ENCODE measurements at places on chromosomes 11 and 22. TPM values are rescaled to one million over a fixed set of nuclear protein-coding genes. Genes with fewer than 3 reads are reported as not detected.
A peak's percentile ranks its signal among the peaks of the same experiment; 100 is the strongest.

DNA sequence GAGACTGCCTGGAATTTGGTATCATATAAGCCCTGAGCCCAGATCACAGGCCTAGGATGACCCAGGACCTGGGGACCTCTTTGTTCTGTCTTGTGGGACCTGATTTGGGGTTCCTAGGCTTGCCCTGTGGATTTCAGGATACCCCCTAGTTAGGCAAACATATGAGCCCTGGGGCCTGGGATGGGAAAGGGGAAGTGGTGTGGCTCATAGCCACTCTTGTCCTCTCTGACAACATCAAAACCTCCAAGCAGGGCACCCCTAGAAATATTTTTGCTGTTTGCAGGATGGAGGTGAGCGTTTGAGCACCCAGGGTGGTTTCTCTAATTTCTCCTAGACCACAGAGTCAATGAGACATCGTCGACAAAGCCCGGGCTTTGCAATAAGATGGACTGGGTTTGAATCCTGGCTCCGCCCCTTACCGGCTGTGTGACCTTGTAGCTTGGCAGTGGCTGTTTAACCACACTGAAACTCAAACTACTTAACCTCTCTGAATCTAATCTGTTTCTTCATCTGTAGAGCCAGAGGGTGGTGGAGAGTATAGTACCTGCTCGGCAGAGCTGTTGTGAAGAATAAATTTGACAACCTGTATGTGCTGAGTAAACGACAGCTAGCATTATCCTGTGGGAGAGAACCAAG, 5.3 kb upstream of the LRRC10B start:
- H3K4me3 ChIP-seq, result no peak overlapping the region
- no peak overlapping the region for H3K27ac ChIP-seq
- DNase-seq, result no peak
- peaks cover 30% of the 10 kb centered on the region for H3K27me3 ChIP-seq

DNA sequence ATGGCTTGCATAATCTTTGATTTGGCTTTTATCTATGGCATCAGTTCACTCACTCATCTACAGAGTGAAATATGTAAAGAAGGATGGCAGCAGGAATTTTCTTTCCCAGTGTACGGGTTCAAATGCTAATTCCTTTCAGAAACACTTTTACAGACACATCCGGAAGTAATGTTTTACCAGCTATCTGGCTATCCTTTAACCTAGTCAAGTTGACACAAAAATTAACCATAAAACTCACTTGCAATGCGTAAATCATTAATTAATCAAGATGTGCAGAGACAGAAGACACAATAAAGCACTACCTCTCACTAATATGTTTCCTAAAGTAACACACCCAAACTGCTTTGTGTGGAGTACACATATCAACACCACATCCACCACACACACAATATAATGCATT, 378.9 kb upstream of the ANO3 start:
- DNase-seq, result no peak
- no peak overlapping the region for H3K27ac ChIP-seq
- H3K4me3 ChIP-seq, result no peak overlapping the region
- H3K36me3 ChIP-seq, result no peaks in the 10 kb centered on the region
- no peaks in the 10 kb centered on the region for H3K4me1 ChIP-seq

DNA sequence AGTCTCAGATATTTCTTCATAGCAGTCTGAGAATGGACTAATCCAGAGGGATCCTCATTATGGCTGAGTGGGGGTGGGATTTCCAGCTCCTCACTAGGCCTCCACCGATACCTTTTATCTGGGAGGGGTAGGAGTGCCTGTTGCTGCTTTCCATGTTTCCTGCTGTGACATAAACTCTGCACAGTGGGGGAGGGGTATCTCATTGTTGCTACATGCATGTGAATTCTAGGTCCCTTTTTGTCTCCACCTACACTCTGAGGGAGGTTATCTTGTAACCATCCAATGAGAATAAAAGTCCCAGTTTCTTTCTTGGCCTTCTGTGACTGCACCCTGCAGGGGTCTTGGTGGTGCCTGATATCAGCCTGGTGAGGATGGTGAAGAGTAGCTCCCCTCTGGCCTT, 60.5 kb downstream of the ADAMTS15 start:
- no peak overlapping the region for H3K4me3 ChIP-seq
- no peaks in the 10 kb centered on the region for H3K36me3 ChIP-seq
- H3K4me1 ChIP-seq, result no peaks in the 10 kb centered on the region
- no peak overlapping the region for H3K27ac ChIP-seq

AIFM3 gene
- total RNA-seq, result 0.94 TPM

DNA sequence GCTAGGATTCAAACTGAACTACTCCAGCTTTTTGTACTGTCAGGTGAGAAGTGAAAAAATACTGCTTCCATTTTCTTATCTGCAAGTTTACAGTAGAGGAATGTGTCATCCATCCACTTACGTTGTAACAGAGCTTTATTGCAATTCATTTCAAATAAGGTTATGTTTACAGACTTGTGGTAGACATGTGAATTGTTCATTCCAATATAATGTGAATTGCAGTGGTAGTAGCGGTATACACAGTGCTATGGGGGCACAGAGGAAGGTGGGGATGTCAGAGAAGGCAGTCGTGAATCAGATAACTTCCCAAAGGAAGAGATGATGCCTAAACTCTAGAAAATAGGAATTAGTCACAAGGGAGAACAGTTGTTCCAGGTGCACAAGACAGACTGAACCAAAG, 42.5 kb downstream of the CEP57 start:
- no peak overlapping the region for H3K4me3 ChIP-seq
- DNase-seq, result no peak
- H3K27me3 ChIP-seq, result no peaks in the 10 kb centered on the region
- no peaks in the 10 kb centered on the region for H3K4me1 ChIP-seq

DNA sequence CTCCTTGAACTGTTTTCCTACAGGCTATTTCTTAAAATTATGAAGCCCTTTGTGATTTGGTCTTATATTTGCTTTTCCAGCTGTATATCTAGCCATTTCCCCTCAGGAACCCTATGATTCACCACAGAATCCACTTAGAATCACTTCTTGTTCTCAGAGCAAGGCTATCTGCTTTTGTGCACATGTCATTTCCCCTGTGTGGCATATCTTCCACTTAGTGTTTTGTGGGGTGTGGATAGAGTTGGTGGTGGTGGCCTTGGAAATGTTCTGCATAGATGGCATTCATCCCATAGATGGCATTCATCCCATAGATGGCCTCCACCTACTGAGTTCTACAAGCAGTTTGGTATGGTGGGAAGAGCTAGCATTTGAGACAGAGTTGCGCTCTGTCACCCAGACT, 44.7 kb downstream of the SWAP70 start:
- peaks cover 5% of the 10 kb centered on the region for H3K36me3 ChIP-seq
- H3K4me3 ChIP-seq, result no peak overlapping the region
- peaks cover 3% of the 10 kb centered on the region for H3K4me1 ChIP-seq
- H3K27me3 ChIP-seq, result peaks cover 2% of the 10 kb centered on the region
- DNase-seq, result no peak

DNA sequence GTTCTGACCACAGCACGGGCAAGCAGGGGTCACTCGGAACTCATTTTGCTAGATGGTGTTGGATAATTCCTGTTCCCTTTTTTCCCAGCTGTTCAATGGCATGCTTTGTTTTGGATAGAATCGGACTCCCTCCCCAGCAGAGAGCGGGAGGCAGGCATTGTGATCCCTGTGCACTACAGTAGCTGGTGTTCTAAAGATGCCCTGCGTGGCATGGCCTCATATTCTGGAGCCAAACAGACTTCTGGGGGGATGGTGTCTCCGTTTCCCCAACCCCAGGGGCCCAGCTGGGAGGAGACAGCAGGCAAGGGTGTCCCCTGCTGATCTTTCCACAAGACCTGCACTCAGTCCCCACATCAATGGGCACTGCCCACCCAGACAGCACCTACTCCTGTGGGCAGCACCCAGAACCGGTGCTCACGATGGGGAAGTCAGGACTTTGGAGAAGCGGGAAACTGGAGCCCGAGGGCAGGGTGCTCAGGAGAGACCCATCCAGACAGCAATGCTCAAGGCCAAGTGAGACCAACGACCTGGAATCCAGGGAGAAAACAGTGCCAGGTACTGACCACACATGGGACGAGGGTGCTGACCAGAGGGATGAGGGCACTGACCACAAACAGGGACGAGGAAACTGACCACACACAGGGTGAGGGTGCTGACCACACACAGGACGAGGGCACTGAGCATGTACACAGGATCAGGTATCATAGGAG, 934.9 kb downstream of the BRD1 start:
- H3K4me1 ChIP-seq, result no peaks in the 10 kb centered on the region
- H3K27ac ChIP-seq, result no peak overlapping the region
- no peak overlapping the region for H3K4me3 ChIP-seq
- H3K36me3 ChIP-seq, result no peaks in the 10 kb centered on the region
- DNase-seq, result no peak

DNA sequence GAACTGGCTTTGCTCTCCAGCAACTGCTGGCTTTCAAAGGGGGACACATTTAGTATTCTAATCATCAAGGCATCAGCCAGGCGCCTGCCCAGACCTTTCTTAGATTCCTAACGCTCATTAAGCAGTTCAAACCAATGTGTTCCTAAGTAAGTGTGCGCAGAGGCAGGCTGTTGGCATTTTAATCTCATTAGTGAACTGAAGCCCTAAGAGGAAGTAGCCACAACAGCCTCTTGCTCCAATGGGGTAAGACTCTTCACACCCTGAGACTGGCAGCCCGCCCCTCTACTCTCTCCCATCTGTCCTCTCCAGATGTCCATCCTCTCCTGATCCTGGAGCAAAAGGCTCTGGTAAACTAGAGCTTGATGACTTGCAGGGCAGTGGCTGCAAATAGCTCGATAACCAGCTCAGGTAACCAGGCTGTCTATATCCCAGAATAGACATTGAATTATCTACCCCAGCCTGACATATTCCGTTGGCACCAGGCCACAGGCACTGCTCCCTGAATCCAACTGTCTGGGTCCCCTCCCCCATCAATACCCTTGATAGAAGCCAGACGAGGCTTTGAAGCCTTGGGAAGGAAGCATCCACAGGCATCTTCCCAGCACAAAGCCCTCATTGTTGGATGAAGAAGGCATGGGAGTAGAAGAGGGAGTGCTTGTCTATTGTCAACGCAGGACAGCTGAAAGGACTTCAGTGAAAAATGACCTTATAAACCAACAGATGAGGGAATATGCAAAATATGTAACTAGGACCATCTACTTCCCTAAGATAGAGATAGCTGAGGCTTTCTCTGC, 321.1 kb downstream of the TENM4 start:
- no peak overlapping the region for H3K4me3 ChIP-seq
- no peaks in the 10 kb centered on the region for H3K4me1 ChIP-seq
- no peak for DNase-seq
- no peak overlapping the region for H3K27ac ChIP-seq
- no peaks in the 10 kb centered on the region for H3K27me3 ChIP-seq

IGSF9B gene
- total RNA-seq, result 91.8 TPM

GRCh38 chr22:39327995-39328754, 8.8 kb upstream of the RPL3 start:
- no peaks in the 10 kb centered on the region for H3K27me3 ChIP-seq
- no peak overlapping the region for H3K27ac ChIP-seq
- H3K4me1 ChIP-seq, result peaks cover 7% of the 10 kb centered on the region
- no peak for DNase-seq

GRCh38 chr11:81966340-81966739, 767.3 kb downstream of the FAM181B start:
- H3K27ac ChIP-seq, result no peak overlapping the region
- DNase-seq, result no peak
- peaks cover 8% of the 10 kb centered on the region for H3K4me1 ChIP-seq
- H3K36me3 ChIP-seq, result no peaks in the 10 kb centered on the region

GRCh38 chr11:21411104-21411503, 741.7 kb downstream of the NELL1 start:
- no peak for DNase-seq
- H3K4me1 ChIP-seq, result no peaks in the 10 kb centered on the region
- no peaks in the 10 kb centered on the region for H3K36me3 ChIP-seq
- no peak overlapping the region for H3K27ac ChIP-seq
- H3K4me3 ChIP-seq, result no peak overlapping the region
- H3K27me3 ChIP-seq, result no peaks in the 10 kb centered on the region

GRCh38 chr11:27541790-27542189, 35.2 kb upstream of the LIN7C start:
- H3K27me3 ChIP-seq, result no peaks in the 10 kb centered on the region
- H3K4me3 ChIP-seq, result no peak overlapping the region
- H3K36me3 ChIP-seq, result peaks cover 3% of the 10 kb centered on the region
- no peak overlapping the region for H3K27ac ChIP-seq
- no peaks in the 10 kb centered on the region for H3K4me1 ChIP-seq

BEST1 gene
- total RNA-seq, result 0.20 TPM

DNA sequence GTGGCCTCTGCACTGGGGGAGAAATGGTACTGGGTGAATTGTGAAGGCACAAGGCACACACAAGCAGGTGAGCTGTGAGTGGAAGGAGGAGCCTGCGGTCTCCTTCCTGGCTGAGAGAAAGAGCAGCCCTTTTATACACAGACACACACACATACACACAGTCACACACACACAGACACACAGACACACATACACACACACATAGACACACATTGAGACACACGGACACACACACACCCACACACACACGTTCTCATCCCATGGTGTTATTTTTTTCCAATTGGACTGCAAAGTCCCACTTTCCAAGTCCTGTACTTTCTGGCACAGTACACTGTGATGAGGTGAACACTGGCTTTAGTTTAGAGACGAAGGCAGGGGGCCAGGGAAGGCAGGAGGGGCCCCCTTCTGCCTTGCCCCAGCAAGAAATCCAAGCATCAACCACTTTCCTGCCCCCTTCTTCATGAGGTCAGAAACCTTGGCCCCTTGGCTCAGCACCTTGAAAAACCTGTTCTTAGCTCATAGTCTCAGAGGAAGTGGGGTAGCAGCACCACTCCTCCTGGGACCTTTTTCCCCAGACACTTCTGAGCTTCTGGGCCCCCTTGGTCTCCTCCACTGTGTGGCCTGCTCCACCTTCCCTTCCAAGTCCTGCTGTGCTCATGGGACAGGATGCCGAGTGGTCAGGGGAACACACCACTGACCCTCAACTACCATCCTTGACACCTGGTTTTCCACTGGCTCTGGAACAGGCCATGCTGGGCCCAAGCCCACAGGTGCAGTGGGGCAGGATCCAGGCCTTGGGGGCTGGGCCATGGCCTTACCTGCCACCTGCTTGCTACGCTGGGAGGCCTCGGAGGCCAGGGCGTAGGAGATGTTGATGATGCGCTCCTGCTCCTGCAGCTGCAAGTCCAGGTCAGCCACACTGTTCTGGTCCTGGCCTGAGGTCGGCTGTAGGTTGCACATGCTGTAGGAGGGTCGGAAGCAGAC, 43.8 kb downstream of the C11orf58 start:
- H3K4me1 ChIP-seq, result no peaks in the 10 kb centered on the region
- no peak for DNase-seq
- no peak overlapping the region for H3K4me3 ChIP-seq
- no peaks in the 10 kb centered on the region for H3K27me3 ChIP-seq

B4GALNT4 gene
- 1.1 TPM for total RNA-seq

ZNF214 gene
- not detected for total RNA-seq

RASGRP2 gene
- total RNA-seq, result 162 TPM

DDTL gene
- not detected for total RNA-seq

BRSK2 gene
- total RNA-seq, result 0.36 TPM

- H3K36me3 ChIP-seq, result peaks cover 90% of the 10 kb centered on the region
- H3K4me1 ChIP-seq, result peaks cover 29% of the 10 kb centered on the region
- no peaks in the 10 kb centered on the region for H3K27me3 ChIP-seq
- H3K27ac ChIP-seq, result no peak overlapping the region
- no peak overlapping the region for H3K4me3 ChIP-seq
- DNase-seq, result no peak
These were observed 53.4 kb downstream of the CD44 start for GRCh38 chr11:35192347-35192746.

- H3K27me3 ChIP-seq, result no peaks in the 10 kb centered on the region
- DNase-seq, result no peak
- H3K27ac ChIP-seq, result peak overlapping the region; percentile 90
- peaks cover 39% of the 10 kb centered on the region for H3K36me3 ChIP-seq
- peak overlapping the region; percentile 47 for H3K4me3 ChIP-seq
These were observed 88.7 kb downstream of the STIM1 start for GRCh38 chr11:3944198-3944597.
